Epithelial cell of prostate (primary cell): ENCODE measurements at places on chromosomes 3 and 15.

GRCh38 chr3:151383956-151384355, 597 bp downstream of the P2RY12 start:
- DNase-seq: no peak

- no peak for DNase-seq
Measured at GRCh38 chr15:74780523-74781430, 1.1 kb upstream of the CSK start.

DNA sequence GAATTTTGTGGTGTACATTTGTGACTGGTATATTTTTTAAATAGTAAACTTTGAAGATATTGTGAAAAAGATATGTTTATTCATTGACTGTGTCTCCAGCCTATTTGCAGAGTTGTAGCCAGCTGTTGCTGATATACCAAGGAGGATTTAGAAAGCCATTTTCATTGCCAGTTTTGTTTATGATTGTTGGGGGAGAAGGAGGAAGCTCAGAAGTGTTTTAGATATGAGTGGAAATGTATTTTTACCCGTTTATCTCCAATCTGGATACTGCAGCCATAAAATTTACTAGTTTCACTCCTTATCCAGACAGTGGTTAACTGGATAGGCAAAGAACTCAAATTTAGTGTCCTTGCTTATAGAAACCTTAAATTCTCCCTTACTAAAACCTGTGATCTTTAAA, 18.8 kb downstream of the ATP11B start:
- no peak for DNase-seq

DNA sequence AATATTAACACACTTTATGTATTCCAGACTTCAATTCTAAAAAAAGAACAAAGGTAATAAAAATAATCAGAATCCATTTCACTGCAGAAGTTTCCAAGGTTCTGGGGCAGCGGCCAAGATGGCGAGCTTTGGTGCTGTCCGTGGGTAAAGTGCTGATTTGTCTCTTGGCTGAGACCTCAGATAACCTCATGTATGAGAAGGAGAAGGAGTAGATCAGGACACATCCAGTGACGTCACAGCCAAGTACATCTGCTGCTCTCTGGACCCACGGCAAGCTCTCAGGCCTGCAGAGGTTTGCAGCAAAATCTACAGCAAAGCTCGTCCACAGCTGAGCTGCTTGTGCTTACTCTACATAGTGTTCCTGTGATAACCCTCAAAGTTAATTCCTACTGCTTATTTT, 165.7 kb downstream of the MAGI1 start:
- DNase-seq: no peak
